Thymus (tissue), 14 donors: ENCODE measurements at places on chromosomes 11 and 22. TPM values are rescaled to one million over a fixed set of nuclear protein-coding genes. Genes with fewer than 3 reads are reported as not detected.

DNA sequence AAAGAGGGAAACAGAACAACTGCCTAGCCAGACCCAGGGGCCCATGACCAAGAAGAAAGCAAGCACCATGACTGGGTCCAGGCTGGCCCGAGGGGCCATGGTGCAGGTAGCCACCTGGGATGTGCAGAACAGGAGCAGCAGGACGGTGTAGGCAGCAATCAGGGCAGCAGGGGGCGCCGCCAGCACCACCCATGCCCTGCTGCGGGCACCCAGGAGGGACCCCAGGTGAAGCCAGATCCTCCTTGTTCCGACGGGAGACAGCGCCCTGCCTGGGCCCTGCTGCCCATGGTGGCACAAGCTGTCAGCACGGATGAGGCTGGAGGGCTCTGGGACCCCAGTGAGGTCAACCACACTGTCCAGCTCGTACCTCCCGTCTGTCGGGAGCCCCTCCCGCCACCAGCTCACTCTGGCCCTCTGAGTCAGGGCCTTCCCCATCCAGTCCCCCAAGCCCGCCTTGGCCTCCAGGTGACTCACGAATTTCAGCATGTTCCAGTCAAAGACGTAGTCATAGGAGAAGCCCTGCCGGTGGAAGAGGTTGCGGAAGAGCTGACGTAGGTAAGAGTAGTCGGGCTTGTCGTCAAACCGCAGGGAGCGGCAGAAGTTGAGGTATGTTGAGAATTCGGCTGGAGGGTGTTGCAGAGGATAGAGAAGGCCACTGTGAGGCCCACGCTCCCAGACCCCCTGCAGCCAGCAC is 18.8 kb downstream of the CSNK1E start:
- no peak for DNase-seq

DNA sequence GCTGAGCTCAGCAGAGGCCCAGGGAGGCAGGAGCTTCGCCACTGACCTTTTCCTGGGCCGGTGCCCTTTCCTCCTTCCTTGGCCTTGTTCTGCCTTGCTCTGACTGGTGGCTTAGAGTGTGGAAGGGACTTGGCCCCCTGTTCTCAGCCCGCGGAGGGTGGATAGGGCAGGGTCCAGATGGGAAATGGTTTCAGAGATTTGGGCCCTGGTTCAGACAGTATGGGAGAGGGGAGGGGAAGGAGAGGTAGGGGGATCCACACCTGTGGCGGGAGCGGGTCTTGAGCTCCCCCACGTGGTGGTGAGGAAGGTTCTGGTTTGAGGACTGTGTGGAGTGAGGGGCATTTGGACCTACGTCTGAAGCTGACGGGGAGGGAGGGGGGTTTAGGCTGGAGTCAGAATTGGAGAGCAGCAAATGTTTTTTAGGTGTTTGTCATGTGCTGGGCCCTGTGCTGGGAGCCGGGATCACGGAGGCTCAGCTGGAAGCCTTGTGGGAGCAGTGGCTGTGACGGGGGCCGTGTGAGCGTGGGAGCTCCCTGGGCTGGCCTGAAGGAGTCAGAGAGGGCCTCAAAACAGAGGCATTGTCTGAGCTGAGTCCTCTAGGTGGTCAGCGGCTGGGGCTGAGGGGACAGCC is 27.2 kb downstream of the SHANK3 start:
- no peak for DNase-seq

DNA sequence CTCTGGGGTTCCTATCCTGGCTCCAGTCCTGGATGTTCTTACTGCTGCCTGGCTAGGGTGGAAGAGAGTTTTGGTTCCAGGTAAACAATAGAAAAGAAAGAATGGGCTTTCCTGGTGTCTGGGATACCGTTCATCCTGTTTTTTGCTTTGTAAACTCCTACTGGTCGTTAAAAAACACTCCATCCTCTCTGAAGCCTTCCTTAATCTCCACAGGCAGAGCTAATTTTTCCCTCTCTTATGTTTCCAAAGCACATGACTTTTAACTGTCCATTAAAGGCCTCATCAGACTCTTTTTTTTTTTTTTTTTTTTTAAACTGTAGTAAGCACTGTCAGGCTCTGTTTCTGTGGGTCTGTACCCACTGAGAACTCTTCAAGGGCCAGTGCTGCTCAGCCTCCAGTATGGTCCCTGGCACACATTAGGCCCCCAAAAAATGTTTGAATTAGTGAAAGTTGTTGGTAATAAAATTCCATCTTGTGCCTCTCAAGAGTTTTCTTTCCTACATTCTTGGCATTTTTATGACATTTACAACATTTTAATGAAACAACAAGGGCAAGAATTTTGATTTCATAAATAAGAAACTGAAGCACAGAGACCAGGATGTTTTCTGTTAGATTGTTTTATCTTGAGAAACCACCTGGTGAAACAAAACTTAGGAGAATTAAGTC is 104.2 kb downstream of the TEAD1 start:
- DNase-seq, result no peak

- peak; percentile 11 for DNase-seq
Observed at GRCh38 chr11:123740787-123741158, 687 bp downstream of the ZNF202 start.

- DNase-seq, result no peak
Observed at GRCh38 chr11:46485856-46486443, 94.4 kb upstream of the CHRM4 start.

DNA sequence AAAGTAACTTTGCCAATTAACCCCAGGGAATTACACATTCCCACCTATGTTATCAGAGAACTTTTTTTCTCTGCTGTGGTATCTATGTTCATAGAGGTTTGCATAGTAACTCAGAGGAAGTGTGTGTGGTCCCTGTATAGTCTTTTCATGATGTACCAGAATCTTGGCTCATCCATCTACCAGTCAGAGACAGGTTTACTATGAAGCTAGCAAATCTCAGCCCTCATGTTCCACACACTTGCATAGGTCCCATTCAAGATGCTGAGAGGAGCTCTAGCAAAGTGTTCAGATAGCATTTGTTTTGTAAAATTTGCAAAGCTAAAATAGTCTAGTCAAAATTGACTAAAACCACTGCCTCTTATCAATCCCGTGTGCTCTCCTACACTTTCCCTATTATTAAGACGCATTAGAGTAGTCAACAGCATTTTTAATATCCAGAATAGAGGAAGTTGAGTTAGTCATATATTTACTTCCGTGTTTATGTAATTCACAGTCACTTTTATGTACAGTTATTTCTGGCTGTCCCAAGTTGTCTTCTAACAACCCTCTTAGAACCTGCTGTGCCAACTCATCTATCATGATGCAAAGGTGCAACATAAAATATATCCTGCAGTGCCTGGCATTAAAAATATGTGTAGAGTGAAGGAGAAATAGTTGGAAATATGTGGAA is 184.2 kb downstream of the FAM76B start:
- no peak for DNase-seq

Gene VSIG2
- 0.80 TPM for polyA plus RNA-seq

Gene GGTLC3
- polyA plus RNA-seq, result 0.07 TPM
